ENCODE measurements at places on chromosomes 7 and 10.

DNA sequence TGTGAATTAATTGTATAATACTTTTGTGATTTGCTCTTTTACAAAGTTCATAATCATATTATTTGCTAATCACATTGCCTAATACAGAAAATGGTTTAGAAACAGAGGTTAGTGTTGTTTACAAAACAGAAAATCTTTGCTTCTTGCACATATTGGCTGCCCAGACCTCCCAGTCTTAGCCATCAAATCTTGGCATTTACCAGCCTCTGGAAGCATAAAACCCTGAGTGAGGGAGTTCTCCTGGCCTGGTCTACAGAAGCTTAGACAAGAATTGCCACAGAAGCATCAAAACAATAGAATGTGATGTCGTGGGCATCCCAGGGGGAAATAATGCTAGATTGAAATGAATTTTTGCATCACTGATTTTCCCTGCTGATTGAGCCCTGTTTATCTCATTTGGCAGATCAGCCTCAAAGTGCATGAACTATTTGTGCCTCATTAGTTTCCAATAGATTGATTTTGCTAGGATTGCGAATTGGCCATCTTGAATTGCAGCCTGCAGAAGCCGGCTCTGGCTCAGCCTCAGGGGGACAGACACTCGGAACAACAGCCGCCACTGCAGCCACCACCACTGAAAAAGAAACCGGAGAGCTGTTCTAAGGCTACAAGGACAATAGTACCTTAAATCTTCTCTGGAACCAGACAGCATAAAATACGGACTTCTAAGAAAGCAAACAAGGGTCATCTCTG is 11.1 kb upstream of the SORBS1 start:
- DNase-seq: no peak

- no peak for DNase-seq
Measured at GRCh38 chr10:133473270-133473669, 19.5 kb downstream of the SCART1 start.

GRCh38 chr7:109635374-109635773 is 1065.7 kb downstream of the DNAJB9 start:
- DNase-seq: no peak

DNA sequence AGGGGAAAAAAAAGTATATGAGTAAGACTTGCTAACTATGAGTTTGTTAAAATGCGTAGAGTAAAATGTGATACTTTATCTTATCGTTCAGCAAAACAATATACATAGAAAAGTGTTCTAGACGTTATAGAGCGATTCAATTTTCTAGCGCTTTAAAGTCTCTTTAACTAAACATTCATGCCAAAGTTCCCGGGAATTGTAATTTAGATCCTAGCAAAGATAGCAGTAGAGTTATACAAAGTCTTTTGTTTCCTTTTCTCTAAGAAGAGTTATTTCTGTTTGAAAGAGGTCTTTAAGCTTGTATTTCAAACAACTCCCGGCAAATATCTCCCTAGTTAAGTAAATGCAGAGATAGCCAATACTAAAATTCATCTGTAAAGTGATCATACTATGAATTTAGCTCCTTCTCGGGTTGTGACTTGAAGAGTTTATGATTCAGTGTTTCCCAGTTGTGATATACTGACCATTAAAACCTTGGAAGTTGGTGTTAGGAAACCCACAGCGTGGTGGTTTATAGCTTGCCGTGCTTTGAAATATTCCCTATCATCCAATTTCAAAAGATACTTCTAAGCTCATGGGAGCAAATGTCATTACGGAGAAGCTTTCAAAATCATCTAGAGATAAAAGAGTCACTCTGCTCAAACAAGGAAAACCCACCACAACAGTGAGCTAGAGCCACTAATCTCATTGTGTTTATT is 171.7 kb downstream of the CSTF2T start:
- no peak for DNase-seq

DNA sequence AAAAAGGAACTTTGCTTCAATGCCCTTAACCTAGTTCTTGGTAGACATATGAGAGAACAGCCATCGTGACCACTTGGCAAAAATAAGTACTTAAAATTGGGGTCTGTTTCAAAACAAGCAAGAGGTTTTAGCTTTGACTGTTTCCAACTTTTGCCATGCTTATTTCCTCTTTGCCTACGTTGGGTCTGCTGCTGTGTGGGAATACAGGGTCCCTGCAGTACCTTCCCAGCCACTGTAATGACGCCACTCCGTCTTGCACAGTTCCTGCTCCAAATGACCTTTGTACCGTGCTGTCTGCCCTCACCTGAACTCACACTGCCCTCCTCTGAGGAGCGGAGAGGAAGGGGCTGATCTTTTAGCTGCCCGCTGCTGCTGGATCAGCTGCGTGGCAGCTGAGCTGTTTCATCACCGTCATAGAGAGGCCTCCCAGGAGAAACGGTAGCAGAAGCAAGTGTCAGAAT is 133.1 kb downstream of the MAPK8 start:
- no peak for DNase-seq

GRCh38 chr10:24007359-24007758 is 201.6 kb upstream of the KIAA1217 start:
- no peak for DNase-seq
